ENCODE measurements at places on chromosomes 5 and 9.
A peak's percentile ranks its signal among the peaks of the same experiment; 100 is the strongest.

DNA sequence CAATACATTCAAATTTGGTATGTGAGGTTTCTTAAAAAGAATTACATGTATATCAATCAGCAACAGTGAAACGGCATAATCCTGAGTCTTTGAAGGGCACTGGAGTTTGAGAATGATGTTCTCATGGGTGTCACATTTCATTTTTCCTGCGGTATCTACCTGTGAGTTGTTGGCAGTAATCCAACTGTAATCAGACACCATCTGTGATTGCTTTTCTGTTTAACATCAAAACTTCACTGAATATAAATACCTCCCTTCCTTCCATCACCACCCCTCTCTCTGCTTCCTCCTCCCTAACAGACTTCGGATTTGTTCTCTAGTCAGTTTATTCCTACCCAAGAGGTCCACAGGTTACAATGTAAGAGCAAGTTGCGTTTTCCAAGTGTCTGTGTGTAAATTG lies 275.2 kb upstream of the PCSK5 start:
- DNase-seq: no peak

DNA sequence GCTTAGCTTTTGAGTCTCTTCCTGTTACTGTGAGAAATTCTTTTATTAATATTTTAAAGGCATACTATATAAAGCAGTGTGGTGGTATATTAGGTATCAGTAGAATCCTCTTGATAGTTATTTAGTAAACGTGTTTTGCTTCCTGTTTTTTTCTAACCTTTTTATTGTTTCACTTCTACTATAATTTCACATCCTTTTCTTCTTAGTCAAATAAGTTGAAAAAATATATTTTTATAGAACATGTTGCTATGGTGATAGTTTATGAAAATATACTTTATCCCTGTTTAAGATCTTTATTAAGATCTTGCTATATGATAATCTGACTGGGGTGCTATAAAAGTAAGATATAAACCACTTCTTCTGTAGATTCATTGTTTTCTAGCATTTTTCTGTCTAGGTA lies 2.1 kb downstream of the POLK start:
- DNase-seq: no peak

DNA sequence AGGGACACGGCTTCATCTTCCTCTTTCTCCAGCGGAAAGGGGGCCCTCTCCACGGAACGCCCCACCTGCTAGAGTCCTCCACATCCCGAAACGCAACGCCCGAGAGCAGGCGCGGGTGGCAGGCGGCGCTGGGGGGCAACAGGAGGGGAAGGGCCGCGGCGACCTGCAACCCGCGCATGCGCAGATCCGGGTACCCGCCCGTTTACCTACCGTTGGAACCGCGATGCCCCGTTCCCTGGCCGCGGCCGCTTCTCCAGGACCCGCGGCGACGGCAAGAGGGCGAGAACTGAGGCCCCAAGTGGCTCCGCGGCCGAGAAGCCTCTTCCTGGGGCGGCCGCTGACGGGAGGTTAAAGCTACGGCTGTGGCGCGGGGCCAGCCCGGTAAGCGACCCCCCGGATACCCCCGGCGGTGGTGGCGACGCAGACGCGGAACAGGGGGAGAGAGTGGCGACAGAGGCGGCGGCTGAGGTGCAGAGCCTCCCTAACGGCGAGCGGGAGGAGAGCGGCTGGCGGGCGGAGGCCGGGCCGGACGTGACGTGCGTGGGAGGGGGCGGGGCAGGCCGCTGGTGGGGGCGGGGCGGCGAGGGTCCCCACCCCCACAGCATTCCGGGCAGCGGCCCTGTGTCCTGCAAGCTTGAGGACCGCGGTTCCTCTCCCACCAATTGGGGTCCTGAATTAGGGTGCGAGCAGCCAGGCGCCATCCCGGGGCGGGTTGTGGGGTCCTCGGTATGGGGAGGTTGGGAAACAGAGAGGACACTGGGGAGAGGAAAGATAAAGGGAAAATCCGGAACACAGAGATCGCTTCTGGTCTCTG lies at the start of gene FAM13B:
FAM13B (minus strand) TSS at position 508 of the 814 bp plus-strand sequence. CDS start 13,968 bp downstream, outside the sequence.
- peak; percentile 86 for DNase-seq

- no peak for DNase-seq
Measured at GRCh38 chr5:123451047-123451446, 27.8 kb upstream of the CEP120 start.

- DNase-seq: peak; percentile 97
Measured at GRCh38 chr5:173055983-173056782, at the start of gene CREBRF. Gene CREBRF (plus strand): TSS chr5:173056352. CDS start chr5:173080776, 24,424 bp downstream.

Data from NB4 (cell line).